ENCODE measurements at places on chromosomes 1 and 21.
A peak's percentile ranks its signal among the peaks of the same experiment; 100 is the strongest.

- DNase-seq = no peak
Measured at GRCh38 chr1:113021430-113022085, 51.4 kb upstream of the LRIG2 start.

DNA sequence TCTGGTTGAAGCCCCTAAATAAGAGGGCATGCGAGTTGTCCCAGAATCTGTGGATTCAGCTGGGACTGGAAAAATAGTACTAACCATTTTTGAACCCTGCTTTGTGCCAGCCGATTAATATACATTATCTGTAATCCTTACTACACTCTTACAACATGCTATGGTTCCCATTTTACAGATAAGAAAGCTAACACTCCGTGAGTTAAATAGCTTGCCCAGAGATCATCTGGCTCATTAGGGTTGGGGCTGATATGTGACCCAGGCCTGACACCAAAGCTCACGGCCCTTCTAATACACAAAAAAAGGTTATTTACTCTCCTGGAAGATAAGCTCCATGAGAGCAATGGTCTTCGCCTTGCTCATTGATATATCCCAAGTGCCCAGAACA is 14.9 kb downstream of the ATP2B4 start:
- DNase-seq = no peak

DNA sequence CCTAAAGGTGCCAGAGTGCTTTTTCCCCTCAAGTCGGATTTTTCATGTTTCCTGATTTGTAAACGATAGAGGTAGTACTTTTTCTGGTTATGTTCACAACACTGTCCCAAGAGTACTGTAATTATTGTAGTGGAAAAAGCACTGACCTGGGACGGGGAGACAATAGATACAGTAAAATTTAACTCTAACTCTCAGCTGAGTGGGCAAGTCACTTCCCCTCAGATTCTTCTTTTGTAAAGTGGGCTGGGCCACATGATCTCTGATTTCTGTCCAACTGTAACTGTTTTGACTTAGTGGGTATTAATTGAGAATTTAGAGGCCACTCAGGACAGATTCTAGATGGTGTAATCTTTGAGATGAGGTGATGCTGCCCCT is 19.1 kb downstream of the MARCKSL1 start:
- DNase-seq = no peak

GRCh38 chr21:23822760-23823159 is 1784.5 kb downstream of the MRPL39 start:
- no peak for DNase-seq

DNA sequence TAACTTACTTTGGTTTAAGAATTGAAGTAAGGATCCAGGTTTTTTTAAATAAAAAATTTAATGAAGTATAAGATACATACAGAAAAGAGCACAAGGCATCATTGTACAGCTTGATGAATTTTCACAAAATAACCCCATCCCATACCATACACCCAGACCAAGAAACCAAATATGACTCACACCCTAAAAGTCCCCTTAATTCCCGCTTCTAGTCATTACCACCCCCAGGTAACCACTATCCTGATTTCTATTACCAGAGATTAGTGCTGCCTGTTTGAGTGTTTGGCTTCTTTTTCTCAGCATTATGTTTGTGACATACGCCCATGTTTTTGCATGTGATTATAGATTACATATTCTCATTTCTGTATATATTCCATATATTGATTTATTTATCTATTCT is 98.5 kb upstream of the HIVEP3 start:
- no peak for DNase-seq

- peak; percentile 53 for DNase-seq
Measured at GRCh38 chr1:94805912-94806311, 14.2 kb upstream of the SLC44A3 start.

GRCh38 chr1:106233511-106233910 is 823.0 kb upstream of the PRMT6 start:
- no peak for DNase-seq

- peak; percentile 45 for DNase-seq
Measured at GRCh38 chr1:46526691-46527291, 24.7 kb downstream of the KNCN start.

DNA sequence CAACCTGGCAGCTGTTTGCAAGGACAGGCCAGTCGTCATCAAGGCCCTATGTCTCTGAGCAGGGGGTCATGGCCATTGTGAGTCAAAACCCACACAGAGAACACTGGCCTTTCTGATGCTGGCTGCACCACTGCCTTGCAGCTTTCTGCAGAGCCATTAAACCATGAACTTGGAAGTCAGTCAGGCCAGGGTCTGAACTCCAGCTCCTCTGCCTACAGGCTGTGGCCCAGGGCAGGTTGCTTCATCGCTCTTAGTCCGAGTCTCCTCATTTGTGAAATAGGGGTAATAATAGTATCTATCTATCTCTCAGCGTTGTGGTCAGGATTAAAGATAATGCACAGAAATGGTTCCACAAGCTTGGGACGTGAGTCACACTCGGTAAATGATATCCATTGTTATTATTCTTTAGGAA is 35.8 kb upstream of the HIVEP3 start:
- peak; percentile 54 for DNase-seq

GRCh38 chr21:42722808-42723473 is 69.5 kb downstream of the PDE9A start:
- no peak for DNase-seq

- no peak for DNase-seq
Measured at GRCh38 chr1:22208268-22208972, 65.5 kb upstream of the WNT4 start.

DNA sequence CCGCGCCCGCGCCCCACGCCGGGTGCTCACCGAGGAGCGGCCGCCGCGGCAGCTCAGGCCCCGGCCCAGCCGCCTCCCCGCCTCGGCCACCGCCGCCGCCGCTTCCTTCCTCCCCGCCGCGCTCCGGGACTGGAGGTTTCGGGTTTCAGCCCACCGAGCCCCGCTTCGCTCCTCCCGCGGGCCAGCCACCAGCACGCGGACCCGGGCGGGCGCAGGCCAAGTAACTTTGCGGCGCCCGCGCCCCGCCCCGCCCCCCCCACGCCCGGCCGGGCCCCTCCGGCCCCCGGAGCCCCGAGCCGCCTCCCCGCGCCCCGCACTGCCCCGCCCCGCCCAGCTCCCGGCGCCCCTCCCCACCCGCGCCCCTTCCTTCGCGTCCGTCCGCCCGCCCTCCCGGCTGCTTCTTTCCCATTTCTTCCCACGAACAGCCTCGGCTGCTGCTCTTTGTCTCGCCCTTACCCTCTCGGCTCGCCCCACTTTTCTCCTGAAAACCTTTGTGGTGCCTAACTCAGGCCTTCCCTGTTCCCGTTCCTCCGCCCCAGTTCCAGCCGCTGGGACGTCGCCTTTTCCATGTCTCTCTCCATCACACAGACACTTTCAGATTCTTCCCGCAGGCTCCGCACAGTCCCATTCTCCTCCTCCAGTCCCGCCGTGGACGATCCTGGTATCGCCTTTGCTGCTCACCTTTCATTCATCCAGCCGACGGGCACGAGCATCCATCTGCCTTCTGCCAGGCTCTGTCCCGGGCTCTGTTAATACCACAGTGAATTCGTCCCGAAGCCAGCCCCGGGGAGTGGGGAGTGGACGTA is at the start of gene GPR161:
TSS of gene GPR161 (minus strand) at position 222 of the 806 bp plus-strand sequence. CDS start 32,080 bp downstream, outside the sequence.
- no peak for DNase-seq

DNA sequence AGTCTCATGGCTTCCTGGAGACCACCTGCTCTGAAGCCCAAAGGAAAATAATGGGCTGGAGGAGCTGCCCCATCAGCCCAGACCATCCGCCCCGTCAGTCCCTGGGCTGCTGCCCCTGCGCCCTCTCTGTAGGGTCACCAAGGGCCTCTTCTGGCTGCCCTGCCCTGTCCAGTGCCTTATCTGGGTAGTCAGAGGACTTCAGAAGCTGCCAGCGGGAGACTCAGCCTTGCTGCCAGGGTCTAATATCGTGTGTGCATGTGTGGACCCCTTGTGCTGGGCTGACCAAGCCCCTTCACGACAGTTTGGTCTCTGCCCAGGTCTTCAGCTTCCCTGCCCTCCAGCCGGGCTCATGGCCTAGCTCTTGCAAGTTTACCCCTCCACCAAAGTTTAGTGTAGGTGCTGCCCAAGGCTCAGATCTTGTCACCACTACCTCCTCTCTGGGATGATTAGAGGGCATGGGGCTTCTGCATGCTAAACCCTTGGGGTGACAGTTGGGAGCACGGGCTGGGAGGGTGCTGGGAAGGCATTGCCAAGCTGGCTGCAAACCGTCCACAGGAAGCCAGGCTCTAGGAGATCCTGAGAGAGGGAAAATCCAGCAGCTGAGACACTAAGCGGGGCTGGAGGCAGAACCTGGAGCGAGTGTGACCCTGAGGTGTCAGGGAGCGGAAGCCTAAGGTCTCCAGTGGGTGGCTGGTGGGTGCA is 20.6 kb downstream of the NENF start:
- no peak for DNase-seq

- no peak for DNase-seq
Measured at GRCh38 chr1:151940541-151940940, 31.2 kb upstream of the THEM4 start.

- DNase-seq = no peak
Measured at GRCh38 chr1:245058882-245059281, 95.9 kb upstream of the KIF26B start.

GRCh38 chr1:107739201-107739600 is 225.8 kb downstream of the VAV3 start:
- no peak for DNase-seq

- DNase-seq = peak; percentile 50
Measured at GRCh38 chr1:1906185-1907097, 8.6 kb upstream of the CALML6 start.

DNA sequence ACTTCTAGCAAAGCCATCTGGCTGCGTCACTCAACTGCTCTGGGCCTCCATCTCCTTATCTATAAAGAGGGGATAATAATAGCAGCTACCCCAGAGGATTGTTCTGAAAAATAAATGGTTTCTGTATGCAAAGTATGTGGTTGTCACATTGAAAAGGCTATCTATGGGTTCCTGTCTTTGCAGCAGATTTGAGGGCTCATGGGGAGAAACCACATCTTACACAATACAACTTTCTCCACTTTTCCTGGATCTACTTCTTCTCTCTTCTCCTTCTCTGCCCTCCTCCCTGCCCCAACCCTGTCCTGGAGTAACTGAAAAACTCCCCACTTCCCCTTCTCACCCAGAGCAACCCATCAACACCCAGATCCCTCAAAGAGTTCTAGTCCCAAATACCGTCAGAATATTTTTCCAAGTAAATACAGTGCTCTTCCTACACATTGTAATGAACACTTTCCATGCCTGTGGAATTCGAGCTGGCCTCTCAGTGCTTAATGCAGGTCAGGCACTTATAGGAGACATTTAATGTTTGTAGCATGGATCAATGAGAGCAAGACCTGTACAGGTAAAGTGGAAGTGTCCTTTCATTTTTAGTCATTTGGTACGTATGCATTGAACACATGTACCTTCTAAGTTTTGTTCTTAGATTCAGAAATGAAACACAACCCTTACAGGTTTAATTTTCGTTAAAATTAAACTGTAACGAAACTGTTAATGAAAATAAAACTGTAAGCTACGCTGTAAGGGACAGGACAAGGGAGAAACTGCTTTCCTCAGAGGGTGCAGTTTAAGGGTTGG is 131.9 kb downstream of the AK5 start:
- DNase-seq = no peak

DNA sequence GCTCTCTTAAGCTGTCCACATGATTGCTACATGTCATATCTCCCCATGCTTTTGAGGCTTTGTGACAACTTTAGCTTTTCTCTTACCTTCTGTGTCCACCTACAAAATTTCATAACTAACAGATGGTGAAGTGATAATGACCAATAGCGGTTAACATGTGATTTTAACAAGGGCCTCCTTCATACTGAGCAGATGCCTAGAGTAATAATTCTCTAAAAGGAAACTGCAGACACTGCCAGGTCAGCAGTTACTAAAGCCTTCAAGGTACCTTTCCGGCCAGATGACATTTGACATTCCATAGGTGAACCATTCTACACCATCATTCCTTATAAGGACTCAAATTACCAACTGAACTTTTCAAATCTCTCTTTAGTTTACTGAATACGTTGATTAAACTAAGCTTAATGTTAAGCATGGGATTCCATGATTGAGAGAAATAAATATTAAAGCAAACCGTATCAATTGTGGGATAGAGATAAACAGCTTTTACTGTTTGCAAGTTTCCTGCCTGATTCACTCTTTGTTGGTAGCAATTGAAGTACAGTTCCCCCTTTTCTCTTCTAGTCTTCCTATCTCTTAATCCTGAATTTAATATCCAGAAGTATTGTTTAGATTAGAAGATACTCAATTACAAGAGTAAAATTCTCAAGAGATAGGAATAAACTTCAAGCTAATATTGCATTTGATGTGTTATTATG is 205.1 kb downstream of the PLA2G4A start:
- no peak for DNase-seq

- DNase-seq = no peak
Measured at GRCh38 chr1:94892604-94893254, 34.2 kb downstream of the CNN3 start.

DNA sequence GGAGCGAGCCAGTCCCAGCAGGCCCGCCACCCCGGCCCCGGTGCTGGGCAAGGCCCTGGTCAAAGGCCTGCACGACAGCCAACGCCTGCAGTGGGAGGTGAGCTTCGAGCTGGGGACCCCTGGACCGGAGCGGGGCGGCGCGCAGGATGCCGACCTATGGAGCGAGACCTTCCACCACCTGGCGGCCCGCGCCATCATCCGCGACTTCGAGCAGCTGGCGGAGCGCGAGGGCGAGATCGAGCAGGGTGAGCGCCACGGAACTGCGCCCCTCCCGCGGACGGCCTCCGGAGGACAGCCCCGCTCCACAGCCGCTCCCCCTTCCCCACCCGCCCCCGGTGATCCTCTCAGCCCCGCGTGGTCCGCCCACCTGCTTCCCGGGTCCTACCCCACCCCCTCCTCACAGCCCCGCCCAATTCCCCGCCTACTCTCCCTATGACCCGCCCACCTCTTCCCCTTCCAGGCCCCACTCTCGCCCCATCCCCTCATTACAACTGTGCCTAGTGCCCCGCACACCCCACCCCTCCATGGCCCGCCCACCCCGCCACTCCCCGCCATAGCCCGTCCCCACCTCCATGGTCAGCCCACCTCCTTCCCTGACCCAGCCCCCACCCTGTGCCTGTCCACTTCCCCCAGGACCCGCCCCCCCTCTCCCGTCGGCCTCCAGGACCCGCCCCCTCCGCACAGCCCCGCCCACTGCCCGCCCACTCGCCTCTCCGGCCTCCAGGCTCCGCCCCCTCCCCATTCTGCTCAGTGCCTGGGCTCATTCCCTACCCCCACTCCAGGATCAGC is 52.7 kb downstream of the VWA5B1 start:
- no peak for DNase-seq

GRCh38 chr21:15221799-15222386 is 157.1 kb upstream of the NRIP1 start:
- DNase-seq = peak; percentile 56

DNA sequence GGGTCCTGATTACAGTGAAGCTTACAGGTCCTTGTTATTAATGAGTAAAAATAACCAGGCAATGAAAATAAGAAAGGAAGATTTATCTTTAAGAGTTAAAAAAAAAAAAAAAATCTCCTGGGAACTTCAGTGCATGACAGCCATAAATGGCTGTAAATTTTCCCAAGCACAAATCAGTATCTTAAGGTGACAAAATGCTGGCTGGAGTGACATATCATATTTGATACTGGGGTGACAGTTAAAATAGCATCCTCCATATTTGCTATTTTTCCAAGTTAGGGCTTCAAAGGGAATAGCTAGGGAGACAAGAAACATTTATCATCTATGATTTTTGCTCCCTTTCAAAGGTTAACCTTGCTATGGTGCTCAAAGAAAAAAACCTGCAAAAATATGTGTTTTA is 226.6 kb downstream of the PRDM2 start:
- DNase-seq = no peak

- DNase-seq = peak; percentile 6
Measured at GRCh38 chr1:44894591-44894990, 51.5 kb upstream of the PTCH2 start.

GRCh38 chr1:178632653-178633052 is 92.4 kb upstream of the RALGPS2 start:
- DNase-seq = no peak

GRCh38 chr1:32884726-32885125 is 1.6 kb upstream of the HPCA start:
- no peak for DNase-seq

All from kidney glomerular epithelial cell (primary cell).